ENCODE measurements at places on chromosomes 2 and 18.

DNA sequence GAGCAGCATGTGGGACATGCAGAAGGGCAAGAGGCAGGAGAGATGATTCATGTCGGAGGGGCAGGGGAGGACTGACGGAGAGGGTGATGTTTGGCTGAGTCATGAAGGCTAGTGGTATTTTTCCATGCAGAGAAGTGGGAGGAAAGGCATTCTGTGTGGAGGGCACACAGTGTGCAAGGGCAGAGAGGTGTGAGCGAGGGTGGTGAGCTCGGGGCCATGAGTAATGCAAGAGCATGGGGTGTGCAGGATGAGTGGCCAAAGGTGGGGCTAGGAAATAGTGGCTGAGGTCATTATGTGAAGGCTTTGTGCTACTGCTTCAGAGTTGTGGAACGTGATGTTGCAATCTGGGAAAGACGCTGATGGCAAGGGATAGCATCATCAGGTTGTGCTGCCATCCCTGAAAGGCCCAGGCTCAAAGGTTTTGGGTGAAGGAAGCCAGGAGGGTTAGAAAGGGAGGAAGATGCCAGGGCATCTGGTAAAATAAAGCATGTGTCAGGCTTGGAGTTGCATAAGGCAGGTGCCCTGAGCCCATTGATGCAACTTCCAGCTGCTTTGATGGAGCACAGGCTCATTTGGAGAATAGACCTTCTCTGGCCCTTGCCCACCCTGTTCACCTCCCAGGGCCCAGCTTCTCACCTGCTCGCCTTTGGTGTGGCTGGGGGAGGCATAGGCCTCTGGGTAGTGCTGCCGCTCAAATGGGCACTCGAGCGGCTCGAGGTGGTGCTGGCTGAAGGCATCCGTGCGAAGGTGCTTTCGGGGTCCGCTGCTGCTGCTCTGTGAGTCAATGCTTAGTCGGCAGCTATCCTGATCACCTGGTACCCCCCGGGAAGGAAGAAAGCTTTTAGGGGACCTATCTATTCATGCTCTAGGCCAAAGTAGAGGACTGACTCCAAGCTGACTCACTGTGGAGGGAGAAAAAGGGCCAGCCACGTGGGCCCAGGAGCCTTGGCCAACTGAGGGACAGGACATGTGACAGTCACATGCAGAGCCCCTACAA lies 37.5 kb downstream of the PAX8 start:
- DNase-seq: no peak

GRCh38 chr2:126771501-126772195 lies 115.7 kb downstream of the GYPC start:
- DNase-seq: no peak

GRCh38 chr18:32730620-32731091 lies 42.2 kb downstream of the KLHL14 start:
- no peak for DNase-seq

DNA sequence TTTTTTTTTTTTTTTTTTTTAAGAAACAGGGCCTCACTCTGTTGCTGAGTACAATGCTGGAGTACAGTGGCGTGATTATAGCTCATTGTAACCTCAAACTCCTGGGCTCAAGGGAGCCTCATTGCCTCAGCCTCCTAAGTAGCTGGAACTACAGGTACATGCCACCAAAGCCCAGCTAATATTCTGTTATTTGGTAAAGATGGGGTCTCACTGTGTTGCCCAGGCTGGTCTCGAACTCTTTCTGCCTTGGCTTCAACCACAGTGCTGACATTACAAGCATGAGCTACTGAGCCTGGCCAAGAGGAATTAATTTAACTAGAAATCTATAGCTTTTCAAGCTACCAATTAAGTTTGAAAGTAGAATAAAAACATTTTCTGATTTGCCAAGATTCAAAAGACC lies 27.8 kb downstream of the DYM start:
- no peak for DNase-seq

DNA sequence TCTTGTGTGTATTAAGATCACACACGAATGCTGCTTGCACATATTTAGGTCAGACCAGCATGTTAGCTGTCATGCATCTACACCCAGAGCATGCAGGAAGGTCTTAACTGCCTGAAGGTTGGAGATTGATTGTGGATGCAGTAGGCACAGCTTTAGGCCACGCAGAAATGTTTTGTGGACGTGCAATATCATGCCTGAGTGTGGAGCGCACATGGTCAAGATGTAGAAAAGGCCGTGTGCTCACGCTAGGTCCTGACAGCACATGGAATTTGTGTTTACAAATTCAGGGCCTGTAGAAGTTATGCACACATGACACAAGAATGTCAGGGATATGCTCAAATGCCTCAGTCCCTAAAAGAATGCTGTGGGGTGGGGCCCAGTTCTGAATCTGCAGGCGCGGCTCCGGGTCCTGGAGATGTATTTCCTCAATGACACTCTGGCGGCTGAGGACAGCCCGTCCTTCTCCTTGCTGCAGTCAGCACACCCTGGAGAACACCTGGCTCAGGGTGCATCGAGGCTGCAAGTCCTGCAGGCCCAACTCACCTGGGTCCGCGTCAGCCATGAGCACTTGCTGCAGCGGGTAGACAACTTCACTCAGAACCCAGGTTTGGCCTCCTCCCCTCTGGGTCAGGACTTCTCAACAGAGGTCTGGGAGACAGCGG lies 27.9 kb downstream of the MARCO start:
- no peak for DNase-seq

DNA sequence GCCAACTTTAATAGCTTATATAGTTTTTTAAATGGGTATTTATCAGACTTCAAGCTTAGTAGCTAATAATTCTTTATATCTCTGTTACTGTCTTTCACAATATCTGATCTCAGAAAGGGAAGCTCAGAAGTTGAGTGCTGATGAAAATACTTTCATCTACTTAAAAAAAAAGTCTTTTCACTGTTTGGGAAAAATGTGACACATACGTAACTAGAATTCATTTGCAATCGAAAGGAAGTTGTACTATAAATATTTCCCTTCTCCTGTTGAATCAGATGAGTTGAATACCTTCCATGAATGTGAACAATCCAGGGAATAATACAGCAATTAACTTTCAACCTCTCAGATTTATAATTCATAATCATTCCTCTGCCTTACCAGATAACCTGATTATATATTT lies 811 bp upstream of the SCG2 start:
- no peak for DNase-seq
